ENCODE measurements at places on chromosomes 3 and 15.

- DNase-seq: no peak
These were observed 25.6 kb upstream of the LCTL start for GRCh38 chr15:66591322-66591862.

DNA sequence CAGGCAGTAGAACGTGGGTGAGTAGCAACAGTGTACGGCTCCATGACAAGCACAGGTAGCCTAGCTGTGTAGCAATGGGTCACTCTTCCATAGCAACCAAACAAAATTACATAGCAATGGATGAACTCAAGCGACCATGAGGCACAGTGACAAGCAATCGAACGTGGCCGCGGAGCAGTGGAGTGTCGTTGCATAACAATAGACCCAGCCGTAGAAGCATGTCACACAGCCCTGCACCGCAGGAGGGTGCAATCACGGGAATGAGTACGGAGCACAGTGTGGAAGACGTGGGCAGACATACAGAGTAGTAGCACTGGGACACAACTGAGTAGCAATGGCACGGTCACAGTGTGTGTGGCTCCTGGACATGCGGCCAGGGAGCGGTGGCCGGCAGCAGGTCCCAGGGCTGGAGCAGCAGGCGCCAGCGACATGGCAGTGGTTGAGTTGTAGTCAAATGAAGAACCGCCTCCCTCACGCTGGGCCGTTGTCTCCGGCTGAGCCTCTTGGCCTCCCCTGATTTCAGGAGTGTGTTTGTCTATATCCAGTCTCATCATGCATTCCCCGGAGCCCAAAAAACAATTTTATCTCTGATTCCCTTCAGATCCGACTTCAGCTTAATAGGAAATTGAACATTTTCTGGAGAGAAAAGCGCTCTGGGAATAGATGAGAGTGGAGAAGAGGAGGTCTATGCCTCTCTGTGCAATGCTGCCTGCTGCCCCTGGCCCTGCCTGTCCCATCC is 64.1 kb downstream of the CCDC33 start:
- DNase-seq: no peak

- DNase-seq: no peak
These were observed 6.5 kb downstream of the DAG1 start for GRCh38 chr3:49476563-49476962.

DNA sequence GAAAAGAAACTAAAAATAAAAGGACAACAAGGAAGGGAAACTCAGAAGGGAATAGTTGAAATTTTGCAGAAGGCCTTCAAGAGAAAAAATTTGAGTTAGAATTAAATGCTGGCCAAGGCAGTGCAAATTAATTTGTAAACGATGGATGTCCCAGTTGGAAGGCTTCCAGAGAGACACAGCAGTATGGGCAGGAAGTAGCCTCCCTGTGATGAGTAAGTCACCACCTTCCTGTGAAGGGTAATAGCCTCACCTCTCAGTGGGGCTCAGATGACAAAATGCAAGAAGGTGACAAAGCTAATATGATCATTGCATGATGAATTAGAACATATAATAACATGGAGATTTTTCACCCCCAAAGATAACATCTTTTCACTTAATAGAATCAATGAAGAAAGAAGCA is 27.3 kb upstream of the TMCO5A start:
- DNase-seq: no peak

DNA sequence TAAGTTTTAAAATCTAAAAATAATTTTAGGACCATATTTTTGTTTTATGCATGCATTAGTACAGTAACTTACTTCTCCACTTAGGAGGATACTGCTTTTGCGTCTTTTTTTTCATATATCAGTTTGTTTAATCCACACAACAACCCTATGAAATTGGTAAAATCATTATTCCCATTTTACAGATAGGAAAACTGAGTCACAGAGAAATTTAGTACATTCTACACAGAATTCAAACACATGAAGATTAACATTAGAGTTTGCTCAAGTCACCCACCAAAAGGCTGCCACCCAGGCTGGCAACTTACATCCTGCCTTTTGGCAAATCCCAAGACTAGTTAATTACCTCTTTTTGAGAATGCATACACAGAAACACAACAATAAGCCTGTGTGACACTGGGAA is 28.7 kb downstream of the TNIK start:
- no peak for DNase-seq

DNA sequence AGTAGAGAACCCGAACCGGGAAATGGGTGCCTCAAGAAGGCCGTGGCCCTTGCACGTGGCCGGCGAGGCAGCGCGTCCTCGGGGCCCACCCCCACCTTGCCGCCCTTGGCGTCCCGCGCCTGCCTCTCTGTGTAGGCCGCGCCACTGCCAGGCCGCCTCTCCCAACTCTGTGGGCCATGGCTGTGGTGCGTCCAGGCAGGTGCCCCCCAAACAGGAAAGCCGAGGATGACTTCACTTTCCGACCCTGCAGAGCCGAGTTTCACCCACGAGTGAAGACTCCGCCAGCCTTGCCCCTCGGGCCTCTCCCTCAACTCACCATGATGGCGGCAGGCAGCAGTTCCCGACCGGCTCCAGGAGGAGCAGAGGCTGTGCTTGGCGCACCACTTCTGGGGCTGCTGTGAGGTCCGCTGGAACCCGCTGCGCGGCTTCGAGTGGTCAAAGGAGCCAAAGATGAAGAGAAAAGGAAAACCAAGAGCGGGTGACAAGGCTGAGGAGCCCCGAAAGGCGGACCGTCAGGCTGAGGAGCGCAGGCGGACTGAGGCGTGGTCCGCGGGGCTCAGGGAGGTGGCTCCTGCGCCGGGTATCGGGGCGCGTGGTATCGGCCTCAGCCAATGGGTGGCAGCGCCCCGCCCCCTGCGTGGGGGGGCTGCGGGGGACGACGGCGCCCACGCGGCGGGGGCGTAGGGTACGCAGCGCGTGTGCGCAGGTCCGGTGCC is at the start of gene DAZL:
Gene DAZL, minus strand, starts transcription at position 537 of the 716 bp plus-strand sequence. Its CDS starts 218 bp downstream, at position 319.
- no peak for DNase-seq

- DNase-seq: no peak
These were observed 14.3 kb upstream of the CLASP2 start for GRCh38 chr3:33732394-33732793.

DNA sequence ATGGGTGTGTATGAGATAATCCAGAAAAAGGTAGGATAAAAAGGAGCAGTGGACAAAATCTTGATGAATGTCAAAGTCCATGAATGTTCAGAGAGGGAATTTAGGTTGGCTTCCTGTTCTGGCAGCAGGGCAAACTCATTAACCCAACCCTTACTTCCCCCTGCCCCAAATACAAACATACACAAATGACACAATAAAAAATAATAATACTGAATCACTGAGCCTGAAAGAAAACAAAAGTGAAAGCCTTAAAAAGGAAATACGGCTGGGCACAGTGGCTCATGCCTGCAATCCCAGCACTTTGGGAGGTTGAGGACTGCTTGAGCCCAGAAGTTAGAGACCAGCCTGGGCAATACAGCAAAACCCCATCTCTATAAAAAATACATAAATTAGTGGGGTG is 62.9 kb downstream of the GPR176 start:
- no peak for DNase-seq

- no peak for DNase-seq
These were observed 39.6 kb downstream of the SEMA6D start for GRCh38 chr15:47756872-47757271.

DNA sequence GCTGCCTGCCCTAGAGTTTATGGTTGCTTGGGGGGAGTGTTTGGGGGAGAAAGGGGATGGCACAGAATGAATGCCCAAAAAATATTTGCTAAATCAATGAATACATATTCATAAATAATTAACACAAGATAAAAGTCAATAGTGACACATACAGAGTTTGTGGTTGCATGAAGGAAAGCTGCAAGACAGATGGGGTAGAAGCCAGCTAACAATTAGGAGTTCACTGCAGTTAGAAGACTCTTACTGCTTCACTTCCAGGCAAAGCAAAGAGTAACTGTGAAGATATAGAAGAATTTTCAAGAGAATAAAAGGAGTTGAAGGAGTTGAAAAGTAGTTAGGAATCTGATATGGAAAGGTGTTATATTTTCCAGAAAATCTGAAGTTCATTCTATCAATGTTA is 72.4 kb downstream of the ZNF280D start:
- DNase-seq: no peak

GRCh38 chr3:181711325-181712135 is at the start of gene SOX2:
SOX2 (plus strand) TSS chr3:181711925; CDS start chr3:181712361, 436 bp downstream.
- DNase-seq: peak; percentile 94

DNA sequence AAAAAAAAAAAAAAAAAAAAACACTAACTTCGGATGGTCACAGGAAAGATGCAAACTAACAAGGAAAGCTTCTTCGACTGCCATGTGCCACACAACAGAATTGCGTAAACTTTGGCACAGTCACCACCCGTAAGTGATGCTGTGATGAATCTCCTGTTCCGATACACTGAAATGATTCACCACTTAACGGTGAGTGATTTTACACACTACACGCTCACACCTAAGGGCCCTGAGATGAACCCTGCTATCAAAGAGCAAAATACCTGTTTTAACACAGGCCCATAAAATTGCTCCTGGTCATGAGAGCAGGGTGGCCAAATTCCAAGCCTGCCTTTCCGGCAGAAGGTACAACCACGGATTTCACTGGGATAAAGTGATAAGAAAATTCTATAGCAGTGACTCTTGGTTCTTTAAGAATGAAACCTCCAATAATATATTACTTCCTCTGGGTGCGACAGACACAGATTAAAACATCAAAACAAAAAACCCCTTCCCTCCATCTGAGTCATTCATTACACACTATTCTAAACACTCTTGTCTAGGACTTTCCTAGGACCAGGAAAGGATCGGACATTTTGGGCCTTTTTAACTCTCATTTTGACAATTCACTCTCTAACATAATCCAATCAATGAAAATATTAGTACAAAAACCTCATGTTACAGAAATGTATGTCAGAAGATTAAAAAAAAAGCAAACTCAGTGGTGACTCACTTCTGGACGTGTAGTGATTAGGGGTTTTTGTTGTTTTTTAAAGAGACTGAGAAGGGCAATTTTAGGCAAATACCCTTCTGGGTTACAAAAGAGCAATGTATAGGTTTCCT is 28.3 kb downstream of the LRIG1 start:
- DNase-seq: no peak

GRCh38 chr3:54434756-54435155 is 312.4 kb downstream of the CACNA2D3 start:
- DNase-seq: no peak

DNA sequence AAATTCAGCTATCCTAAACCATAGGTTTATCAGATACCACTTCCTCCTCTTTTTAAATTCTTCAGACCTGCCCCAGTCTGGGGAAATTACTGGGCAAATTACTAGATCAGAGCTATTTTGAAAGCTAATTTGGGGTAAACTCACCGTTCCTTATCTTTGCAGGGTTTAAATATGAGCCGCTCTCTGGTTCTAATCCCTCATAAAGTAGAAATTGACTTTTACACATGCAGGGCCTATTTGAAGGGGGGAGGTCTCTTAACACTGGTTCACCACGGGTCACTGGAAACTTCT is 11.0 kb upstream of the MEIS2 start:
- no peak for DNase-seq

DNA sequence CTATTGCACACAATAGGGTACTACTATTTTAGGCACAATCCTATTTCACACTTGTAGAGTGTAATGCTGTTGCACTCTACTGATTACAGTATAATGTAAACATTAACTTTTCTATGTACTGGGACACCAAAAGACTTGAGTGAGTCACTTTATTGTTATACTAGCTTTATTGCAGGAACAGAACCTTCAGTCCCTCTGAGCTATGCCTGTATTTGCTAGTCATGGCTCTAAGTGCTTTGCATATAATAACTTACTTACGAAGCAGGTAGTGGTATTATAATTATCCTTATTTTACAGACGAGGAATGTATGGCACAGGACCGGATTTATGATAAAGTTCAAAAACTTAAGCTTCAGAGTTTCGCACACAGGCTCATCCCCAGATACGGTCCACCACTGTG is 106.6 kb upstream of the SLC6A6 start:
- DNase-seq: no peak

DNA sequence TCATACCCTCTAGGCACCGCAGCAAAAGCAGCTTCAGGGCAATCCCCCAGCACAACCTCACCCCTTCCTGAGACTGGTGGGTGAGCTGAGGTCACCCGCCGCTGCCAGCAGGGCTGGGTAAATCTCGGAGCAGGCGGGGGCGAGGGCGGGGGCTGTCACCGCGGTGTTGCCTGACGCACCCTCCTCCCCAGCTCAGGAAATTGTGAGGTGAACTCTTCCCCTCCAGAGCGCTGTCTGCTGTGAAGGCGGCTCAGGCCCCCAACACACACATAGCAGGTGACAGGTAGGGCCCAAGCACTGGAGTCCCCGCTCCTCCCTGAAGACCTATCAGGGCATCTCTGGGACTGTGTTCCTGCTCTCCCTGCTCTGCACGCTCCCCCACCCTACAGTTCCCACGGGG is 30.2 kb upstream of the FURIN start:
- no peak for DNase-seq

DNA sequence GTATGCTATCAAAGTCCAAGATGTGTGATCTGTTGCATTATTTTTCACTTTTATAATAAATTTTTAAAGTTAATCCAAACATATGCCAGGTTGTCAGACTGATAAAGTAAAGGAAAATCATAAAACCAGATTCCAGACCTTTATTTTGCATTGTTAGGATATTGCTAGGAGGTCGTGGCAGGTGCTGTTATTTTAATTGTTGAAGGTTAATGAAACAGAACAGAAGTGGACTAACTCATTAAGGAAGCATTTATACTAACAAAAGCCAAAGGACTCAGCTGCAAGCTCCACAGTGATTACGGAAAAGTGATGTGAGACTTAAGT is 63.1 kb downstream of the DCLK3 start:
- no peak for DNase-seq

- DNase-seq: no peak
These were observed 67.3 kb upstream of the GLCE start for GRCh38 chr15:69093127-69093526.

DNA sequence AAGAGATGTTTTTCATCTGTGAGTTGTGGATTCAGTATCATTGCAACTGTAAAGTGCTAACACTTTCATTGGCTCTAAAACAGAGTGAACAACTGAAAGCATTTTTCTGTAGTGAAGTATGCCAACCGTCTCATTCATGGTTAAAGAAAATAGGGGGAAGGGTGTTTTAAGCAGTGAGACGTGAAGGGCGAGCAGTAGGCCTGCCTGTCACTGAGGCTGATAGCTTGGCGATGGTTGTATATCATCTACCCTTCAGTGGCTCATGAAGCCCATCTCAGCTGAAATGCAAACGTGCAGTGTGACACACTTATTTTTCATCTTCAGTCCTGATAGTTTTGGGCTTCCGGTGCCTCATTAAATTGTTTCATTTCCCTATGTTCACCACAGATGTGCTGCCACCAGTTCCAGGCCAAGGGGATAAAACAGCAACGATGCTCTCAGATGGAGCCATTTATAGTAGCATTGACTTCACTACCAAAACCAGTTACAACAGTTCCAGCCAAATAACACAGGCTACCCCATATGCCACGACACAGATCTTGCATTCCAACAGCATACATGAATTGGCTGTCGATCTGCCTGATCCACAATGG is 562.0 kb downstream of the ROBO2 start:
- DNase-seq: no peak

- DNase-seq: no peak
These were observed 27.3 kb downstream of the LARP6 start for GRCh38 chr15:70826634-70827033.

DNA sequence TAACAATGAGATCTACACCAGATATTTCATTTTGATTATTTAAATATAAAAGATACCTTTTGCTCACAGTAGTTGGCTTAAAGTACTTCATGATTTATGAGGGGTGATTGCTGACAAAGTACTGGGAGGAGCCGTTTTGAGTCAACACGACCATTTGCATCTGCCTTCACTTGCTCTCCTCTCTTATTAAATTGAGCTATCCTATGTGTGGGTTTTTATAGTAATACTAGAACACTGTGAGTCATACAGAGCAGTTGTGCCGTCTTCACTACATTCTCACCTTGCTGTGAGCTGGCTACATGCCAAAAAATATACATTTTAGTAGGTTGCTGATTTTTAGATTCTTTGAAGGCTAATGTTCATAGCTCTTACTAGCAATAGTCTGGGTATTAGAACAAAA is 161.2 kb downstream of the ALCAM start:
- peak; percentile 90 for DNase-seq
